Stimulated activated CD4-positive, alpha-beta T cell treated with anti-CD3 and anti-CD28 coated beads, Interleukin-2, amount 100 ng/mL, for 4 hours (primary cell): ENCODE measurements at places on chromosomes 12 and 14.

GRCh38 chr12:38905480-38906351 lies at the start of gene CPNE8:
Gene CPNE8, minus strand, starts transcription at chr12:38905591. Its CDS starts 57 bp downstream, at chr12:38905534.
- no peak for DNase-seq

DNA sequence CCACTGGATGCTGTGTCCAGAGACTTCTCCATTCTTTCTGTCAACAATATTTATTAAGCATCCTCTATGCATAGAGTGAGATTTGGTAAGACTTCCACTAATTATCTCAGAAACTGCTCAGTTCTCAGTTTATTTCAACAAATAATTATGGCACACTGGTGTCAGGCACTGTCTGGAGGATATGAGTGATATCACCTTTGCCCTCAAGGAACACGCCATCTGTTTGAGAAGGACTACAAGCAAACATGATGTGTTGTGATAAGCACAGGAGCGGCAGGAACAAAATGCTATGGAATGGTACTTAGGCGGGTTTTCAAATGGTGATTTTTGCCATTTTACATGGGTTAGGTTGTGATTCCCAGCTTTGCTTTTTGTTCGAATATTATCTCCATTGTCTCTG lies 229.2 kb downstream of the DPF3 start:
- DNase-seq: no peak

DNA sequence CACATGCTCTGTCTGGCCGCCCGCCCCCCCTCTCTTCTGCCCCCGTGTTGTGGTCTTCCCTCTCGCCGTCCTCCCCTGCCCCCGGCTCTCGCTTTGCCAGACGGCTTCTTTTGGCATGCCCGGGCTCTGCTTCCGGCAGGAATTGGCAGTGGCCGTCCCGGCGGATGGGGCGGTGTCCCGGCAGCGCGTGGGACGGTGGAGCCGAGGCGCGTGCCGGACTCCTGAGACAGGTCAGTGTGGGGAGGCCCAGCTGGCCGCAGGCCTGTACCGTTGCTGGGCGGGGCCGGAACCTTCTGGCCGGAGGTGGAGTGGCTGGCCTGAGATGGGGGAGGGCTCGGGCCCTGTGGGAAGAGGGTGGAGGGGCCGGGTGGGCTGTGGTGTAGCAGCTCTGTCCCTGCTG lies 17.1 kb downstream of the KIF26A start:
- DNase-seq: no peak

DNA sequence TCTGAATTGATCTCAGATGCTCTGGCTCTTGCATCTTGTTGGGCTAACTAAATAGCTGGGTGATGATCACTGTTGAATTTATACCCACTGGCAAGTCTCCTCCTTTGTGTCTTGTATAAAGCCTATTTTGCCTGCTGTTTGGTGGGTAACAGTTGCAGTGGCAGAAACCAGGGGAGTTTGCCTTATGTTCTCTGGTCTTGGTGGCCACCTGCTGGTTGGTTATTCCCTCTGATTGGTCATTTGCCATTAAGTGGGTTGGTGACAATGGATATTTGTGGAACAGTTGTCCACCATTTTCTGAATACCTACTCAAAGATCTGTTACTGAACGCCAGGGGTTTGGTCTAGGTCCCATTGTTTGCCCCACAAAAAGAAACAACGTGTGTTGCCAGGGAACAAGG lies 52.1 kb downstream of the AVPR1A start:
- DNase-seq: no peak

GRCh38 chr12:126608607-126609175 lies 1543.5 kb downstream of the AACS start:
- no peak for DNase-seq

DNA sequence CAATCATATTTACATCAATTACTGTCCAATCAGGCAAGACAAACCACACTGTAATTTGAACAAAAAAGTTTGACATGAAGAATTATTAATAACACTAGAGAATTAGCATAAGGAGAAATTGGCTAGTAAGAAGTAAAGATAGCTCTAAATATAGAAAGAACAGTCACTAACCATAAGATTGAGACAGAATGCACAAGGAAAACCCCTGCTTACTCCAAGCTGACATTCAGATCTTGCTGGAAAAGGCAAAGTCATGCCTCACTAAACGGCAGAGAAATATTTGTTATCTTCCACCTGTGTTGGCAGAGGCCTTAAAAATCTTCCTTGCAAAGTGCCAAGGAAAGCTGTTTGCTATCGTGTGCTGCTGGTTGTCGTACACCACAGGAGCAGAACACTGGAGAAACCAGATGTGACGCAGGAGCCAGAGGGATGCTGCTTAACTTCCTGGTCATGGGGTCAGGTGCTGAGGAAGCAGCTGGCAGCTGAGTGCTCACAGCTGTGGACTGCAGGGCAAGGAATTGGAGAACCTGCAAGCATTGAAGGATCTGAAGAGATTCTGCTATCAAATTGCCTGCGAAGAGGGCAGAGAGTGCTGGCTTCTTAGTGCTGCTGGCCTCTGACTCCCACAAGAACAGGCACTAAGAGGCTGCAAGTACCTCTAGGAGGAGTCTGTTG lies 1323.3 kb downstream of the LRFN5 start:
- DNase-seq: no peak

DNA sequence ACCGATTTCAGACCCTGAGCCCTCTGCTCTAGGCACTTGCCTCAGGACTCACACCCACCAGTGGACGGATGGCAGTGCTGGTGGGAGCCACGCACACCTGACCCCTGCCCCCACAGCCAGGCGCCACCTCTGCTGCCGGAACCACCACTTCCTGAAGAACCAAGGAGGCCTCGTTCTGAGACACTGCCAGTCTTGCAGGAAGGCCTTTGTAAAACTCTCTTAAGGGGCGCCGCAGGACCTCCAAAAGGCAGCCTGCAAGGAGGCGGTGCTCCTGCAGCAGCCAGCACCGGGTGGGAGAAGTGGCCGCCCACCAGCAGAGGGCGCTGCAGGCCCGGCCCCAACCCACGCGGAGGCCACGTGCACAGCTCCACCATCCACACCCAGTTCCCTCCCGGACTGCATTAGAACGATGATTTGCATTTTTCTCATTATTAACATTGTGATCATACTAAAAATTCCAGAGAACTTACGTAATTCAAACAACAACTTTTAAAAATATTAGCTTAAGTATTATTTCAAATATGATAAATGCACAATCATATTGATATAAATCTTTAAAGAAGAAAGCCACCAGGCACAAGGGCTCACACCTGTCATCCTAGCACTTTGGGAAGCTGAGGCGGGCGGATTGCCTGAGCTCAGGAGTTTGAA lies 12.8 kb downstream of the STX2 start:
- peak; percentile 45 for DNase-seq

DNA sequence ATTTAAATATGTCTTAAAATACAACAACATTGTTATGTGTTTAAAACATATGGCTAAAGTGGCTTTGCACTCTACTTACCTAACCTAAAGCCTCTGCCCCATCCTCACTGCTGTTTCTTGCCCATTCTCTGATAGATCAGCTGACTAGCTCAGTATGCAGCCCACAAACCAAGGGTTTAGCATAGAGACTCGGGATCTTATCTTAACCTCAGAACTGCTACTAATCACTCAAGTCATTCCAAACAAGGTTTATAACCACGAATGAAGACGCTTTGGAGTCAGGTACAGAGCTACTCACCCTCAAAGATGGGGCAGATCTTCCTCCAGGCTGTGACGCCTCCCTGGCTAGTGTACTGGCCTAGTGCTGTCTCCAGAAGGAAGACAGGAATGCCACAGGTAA lies 19.3 kb downstream of the SLC6A13 start:
- DNase-seq: no peak

- DNase-seq: no peak
Observed at GRCh38 chr14:34619471-34619870, 10.5 kb downstream of the SNX6 start.

DNA sequence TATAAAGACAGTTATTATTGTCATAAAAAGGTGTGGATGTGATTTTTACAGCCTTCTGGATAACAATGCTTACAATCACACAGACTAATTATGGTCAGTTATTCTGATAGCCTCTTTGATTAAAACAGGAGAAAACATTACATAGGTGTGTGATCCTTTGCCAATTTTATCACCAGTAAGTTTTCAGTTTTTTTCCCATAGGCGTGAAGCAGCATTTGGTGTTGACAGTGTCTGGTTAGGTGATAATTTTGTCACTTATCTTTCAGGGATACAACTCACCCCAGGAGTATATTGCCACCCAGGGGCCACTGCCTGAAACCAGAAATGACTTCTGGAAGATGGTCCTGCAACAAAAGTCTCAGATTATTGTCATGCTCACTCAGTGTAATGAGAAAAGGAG lies 208.8 kb downstream of the EPS8 start:
- DNase-seq: no peak

DNA sequence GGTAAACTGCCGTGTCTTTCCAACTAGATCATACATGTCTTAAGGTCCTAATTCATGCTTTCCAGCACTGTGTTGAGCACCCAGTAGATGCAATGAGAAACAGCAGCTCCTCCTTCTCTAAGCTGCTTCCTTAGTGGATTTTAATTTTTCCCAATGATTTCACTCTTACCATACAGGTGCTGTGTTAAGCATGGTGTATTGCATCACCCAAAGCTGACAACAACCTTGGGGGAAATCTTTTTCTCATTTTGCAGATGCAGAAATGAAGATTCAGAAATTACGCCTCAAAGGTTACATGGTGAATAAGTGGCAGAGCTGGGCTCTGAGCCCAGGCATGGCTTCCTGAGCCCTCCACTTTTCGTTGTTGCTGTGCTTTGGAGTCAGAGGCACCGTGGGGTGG lies 75.6 kb downstream of the NEDD1 start:
- no peak for DNase-seq

- no peak for DNase-seq
Observed at GRCh38 chr14:69701857-69702256, 65.1 kb upstream of the SRSF5 start.

DNA sequence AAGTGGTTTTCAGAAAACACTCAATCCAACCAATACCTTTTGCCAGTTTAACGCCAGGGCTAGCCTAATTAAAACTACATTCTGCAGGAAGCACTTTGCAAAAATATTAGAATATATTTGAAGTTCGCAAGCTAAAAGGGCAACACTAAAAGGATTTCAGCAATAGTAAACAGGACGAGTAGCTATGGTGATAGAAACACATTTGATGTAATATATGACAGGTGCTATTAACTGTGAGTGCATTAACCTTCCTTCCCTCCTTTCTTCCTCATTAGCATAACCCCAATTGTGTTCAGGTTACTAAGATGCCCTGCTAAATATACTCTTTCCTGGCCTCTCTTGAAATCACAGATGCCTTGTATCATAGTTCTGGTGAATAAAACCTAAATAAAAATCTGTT lies 85.6 kb upstream of the TMCC3 start:
- no peak for DNase-seq

DNA sequence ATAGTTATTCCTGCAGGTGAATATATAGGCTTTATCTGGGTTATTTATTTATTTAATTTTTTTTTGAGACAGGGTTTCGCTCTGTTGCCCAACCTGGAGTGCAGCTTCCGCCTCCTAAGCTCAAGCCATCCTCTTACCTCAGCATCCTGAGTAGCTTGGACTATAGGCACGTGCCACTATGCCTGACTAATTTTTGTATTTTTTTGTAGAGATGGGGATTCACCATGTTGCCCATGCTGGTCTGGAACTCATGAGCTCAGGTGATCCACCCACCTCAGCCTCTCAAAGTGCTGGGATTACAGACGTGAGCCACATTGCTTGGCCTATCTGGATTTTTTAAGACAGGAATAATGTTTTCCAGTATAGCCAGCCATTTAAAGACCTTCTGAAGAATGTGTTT lies 2.0 kb downstream of the RAN start:
- DNase-seq: no peak

DNA sequence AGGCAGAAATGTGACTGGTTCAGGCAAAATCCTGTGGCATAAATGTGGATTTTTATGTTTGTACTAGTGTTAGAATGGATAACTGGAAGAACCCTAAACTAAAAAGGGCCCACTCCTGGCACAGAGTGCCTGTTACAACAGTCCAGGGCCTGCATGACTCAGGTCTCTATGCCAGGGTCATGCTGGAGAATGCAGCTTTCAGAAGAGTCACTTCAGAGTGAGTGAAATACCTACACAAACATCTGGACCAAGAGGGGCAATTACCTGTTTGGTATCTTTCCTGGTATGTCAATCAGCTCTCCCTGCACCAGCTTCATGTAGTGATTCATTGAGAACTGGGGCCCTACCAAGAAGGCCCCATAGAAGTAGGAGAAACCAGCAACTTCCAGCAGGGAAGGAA lies 10.0 kb downstream of the EMG1 start:
- DNase-seq: no peak

GRCh38 chr12:111354511-111354910 lies 14.4 kb downstream of the PHETA1 start:
- DNase-seq: no peak

GRCh38 chr14:89184952-89185351 lies 232.1 kb downstream of the FOXN3 start:
- no peak for DNase-seq

DNA sequence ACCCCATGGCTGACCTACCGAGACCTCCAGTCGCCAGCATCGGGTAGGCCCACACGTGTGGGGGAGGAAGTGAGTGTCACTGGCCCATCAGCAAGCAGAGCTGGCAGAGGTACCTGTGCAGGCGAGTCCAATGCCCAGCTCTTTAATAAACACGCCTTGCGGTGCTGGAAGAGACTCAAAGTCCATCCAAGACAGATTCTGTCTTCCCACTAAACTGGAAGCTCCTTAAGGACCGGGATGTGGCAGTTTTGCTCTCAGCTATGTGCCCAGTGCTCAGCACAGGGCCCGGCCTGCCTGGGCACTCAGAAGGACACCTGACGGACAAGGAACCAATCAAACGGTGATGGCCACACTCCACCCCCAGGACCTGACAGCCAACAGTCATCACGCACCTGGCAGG lies 65.0 kb downstream of the ITPK1 start:
- DNase-seq: no peak

DNA sequence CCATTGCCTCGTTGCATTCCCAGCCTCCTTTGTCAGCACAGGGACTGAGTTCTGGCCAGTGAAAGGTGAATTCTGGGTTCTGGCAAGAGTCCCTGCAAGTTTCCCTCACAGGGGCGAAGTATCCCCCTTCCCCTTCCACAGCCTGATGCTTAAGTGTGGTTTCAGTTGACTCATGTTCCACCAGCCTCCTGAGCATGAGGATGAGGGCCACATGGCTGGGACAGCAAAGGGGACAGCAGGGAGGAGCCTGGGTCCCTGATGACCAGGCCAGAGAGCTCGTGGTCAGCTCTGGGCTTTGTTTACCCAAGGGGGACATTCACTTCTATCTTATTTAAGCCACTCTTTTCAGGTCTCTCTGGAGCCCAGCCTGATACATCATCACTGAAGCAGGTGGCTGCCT lies 36.5 kb downstream of the CACNA2D4 start:
- no peak for DNase-seq

GRCh38 chr14:99744873-99745224 lies 48.4 kb upstream of the EML1 start:
- DNase-seq: no peak

DNA sequence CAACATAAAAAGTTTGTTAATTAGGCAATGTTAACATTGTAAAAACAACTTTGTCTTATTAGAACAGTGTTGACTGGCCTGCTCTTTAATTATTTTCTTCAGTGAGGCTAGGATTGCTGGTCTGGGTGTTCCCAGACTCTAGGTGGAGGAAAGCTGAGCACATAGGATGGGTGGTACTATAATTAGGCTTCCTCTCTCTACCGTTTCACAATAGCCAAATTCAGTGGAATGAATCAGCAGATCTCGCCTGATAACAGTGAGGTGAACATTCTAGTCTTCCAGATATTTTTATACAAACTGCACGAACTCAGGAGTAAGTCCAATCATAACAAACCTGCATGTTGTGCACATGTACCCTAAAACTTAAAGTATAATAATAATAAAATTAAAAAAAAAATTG lies 11.9 kb downstream of the PTGDR start:
- no peak for DNase-seq
